Caki2 (cell line): ENCODE measurements at places on chromosomes 11 and 22.

- peak; percentile 91 for DNase-seq
Observed at GRCh38 chr22:39574779-39575551, 4.4 kb downstream of the CACNA1I start.

- no peak for DNase-seq
Observed at GRCh38 chr22:35306350-35306967, 6.8 kb downstream of the TOM1 start.

- DNase-seq: no peak
Observed at GRCh38 chr11:695288-695537, 191 bp upstream of the DEAF1 start.

GRCh38 chr11:38304926-38305325 is 1706.9 kb upstream of the RAG2 start:
- DNase-seq: no peak

- no peak for DNase-seq
Observed at GRCh38 chr11:43503417-43503816, 144.7 kb downstream of the TTC17 start.

DNA sequence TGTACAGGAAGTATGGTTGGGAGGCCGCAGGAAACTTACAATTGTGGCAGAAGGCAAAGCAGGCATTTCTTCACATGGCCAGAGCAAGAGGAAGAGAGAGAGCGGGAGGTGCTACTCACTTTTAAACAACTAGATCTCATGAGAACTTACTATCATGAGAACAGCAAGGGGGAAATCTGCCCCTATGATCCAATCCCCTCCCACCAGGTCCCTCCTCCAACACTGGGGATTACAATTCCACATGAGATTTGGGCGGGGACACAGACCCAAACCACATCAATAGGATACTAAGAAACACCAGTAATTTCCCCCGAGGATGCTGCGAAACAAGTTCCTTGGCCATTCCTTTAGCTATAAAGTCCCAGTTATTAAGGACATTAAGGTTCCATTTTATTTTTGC is 94.1 kb upstream of the SC5D start:
- no peak for DNase-seq

DNA sequence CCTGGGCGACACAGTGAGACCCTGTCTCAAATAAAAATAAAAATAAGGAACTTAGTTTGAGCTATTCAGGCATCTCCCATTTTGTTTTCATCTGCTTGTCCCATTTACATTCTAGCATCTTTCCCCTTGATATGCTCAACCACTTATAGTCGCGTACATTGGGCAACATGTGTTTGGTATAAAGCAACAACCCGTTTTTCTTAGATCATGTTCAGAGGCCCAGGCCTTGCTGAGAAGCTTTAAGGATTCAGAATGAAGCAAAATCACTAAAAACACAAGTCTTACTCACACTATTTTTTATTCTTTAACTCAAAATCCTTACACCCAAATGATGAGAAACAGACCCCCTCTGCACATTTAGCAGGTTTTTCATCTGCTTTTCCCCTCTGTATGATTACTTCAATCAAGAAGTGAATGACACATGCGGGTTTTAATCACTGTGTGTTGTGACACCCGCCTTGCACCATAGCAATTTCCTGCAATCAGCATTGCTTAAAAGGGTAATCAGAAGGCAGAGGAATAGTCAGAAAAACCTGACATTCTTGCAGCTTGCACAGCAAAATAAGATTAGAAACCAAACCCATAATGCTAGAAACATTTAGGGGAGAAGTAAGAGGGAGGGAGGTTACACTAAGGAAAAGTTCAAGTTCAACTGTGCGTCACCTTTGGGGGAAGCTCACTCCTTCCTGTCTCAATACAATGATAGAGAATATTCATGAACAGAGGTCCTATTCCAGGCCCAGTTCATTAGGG is 25.9 kb downstream of the ALG9 start:
- no peak for DNase-seq

GRCh38 chr11:61911701-61912529 is 5.5 kb downstream of the RAB3IL1 start:
- DNase-seq: no peak

DNA sequence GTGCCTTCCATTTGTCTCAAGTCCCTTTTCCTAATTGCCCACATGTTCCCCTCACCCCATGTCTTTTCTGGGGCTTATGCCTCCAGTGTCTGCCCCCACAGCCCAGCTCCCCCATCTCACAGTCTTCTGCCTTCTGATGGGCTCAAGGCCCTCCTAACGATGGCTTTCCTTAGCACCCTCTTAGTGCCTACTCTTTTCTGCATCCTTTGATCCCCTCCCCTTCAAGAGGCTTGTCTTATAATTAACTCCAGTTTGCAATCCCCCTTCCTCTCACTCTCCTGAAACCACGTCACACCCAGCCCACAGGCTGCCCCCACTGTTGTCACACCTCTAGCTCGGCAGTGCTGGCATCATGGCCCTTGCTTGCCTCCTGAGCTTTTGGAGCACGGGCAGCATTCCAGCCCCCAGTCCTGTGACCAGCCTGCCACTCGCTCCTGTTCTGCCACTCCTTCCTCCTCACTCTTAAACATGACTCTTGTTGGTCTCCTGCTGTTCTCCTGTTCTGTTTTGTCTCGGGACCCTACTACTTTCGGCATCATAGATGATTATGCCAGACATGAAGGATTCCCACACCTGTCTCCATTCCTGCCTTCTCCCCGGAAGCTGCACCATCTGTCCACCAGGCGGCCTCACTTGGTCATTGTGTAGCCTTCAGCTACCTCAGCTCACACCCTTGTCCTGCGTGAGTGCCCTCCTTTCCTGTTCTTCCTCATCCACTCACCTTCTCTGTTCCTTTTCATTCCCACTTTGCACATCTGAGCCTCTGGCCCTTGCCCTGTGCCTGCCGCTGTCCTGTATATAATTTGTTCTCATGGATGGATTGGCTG is 26.1 kb downstream of the UBE2L3 start:
- no peak for DNase-seq

DNA sequence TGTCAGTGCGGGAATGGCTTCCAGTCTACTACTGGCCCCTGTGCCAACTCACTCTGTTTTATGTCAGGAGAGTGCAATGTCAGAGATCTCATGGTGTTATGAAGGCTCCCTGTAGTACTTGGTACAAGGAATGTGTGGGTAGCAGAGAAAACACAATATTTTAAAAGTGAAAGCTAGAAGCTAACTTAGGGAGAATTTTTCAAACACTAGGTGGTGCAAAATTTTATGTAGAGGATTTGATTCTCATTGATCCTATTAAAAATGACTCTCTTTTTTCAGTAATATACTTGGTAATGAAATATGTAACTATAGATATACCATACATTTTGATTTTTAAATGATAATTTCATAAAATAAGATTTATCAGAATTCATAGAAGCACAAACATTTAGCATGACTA is 134.7 kb downstream of the JRKL start:
- DNase-seq: no peak

DNA sequence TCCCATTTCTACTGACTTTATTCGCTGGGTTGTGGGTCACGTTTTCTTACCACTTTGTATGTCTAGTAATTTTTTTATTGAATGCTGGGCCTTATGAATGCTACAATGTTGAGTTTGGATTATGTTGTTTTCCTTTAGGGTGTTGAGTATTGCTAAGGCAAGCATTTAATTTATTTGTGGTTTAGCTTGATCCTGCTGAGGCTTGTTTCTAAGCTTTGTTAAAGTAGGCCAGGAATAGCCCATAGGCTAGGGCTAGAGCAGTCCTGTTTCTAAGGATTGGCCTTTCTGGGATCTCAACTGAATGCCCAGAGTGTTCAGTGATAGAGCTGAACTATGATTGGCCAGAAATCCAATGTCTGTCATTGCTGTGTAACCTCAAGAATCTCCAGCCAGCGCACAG is 56.1 kb upstream of the LDLRAD3 start:
- DNase-seq: no peak

GRCh38 chr11:122028545-122028944 is 87.5 kb downstream of the BLID start:
- no peak for DNase-seq

GRCh38 chr11:115916608-115917007 is 412.4 kb upstream of the CADM1 start:
- DNase-seq: no peak

GRCh38 chr11:47848700-47849155 is 578 bp upstream of the NUP160 start:
- no peak for DNase-seq

- peak; percentile 91 for DNase-seq
Observed at GRCh38 chr11:58905721-58906547, 33.4 kb upstream of the GLYATL1 start.

DNA sequence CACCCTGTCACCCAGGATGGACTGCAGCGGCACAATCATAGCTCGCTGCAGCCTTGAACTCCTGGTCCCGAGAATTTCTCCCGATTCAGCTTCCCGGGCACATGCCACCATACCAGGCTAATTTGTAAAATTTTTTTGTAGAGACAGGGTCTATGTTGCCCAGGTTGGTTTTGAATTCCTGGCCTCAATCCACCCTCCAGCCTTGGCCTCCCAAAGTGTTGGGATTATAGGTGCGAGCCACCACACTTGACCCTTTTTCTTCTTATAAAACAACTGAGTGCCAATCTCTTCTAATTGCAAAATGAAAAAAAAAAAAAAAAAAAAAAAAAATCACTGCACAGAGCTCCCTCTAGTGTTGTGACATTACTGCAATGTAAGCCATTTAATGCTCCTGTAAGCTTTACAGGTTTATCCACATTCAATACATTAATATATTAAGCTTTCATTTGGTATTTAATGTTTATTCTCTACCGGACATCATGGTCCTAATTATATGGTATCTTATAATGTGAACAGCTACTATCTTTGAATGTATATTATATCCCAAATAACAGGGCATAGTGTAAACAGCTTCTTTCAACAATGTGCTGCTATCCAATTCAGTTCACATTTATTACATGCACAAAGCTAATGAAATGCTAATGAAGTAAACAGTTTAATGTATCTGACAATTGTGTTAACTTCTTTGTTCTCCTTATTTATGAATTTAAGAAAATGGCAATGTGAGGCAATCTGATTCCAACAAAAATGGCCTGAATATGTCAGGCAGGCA is 44.6 kb downstream of the COPB1 start:
- peak; percentile 61 for DNase-seq
